ENCODE measurements at places on chromosomes 1 and 21.

DNA sequence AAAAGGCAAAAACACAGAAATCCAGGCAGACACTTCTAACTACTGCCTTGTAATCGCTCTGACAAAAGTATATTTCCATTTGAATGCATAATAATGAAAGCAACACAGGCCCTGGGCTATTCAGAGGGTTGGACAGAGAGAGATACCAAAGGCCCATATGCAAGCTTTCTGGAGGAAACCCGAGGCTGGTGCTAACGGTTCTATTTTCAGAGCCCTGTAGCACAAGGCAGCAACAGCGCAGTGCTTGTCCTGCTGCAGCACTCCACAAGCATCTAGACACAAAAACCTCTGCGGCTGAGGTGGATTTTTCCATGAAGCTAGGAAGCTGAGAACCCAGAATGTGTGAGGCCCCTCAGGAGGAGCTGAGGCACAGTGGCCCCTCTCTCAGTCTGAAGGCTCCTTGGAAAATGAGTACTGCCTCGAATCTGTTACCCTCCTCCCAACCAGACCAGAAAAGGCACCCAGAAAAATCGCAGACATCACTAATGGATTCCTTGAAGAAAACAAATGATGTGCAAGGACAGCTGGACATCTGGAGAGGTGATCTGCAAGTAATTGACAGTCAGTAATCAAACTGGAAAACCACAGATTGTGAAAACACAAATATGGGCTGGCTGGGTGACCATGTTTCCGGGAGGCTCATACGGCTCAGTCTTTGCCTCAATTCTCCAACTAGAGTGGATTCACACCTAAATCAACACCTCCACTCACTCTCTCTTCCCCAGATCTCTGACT is 54.0 kb downstream of the COLGALT2 start:
- DNase-seq, result no peak

GRCh38 chr1:182340233-182341058 is 51.1 kb downstream of the GLUL start:
- DNase-seq, result no peak

GRCh38 chr1:234997201-234997895 is 131.3 kb downstream of the TOMM20 start:
- DNase-seq, result no peak

- no peak for DNase-seq
Measured at GRCh38 chr1:229793488-229793887, 167.4 kb downstream of the URB2 start.

GRCh38 chr1:227780101-227781044 is 35.1 kb upstream of the PRSS38 start:
- no peak for DNase-seq

- DNase-seq, result no peak
Measured at GRCh38 chr1:211519602-211520001, 27.6 kb upstream of the RD3 start.

DNA sequence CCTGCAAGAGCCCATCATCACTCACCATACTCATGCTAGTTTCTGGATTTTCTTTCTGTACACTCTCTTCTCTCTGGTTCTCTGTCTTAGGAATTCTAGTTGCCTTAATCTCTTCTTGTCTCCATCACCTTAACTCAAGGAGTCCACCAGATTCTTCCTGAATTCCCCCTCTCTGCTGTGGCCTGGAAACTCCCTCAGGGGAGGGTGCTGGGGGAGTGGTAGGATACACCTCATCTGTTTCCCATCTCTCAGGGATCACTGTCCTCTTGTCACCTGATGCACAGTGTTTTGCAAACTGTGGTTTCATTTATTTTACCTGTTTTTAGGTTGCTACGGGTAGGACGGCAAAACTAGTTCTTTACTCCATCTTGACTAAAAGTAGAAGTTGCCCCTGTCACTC is 6.6 kb upstream of the GNG12 start:
- DNase-seq, result no peak

DNA sequence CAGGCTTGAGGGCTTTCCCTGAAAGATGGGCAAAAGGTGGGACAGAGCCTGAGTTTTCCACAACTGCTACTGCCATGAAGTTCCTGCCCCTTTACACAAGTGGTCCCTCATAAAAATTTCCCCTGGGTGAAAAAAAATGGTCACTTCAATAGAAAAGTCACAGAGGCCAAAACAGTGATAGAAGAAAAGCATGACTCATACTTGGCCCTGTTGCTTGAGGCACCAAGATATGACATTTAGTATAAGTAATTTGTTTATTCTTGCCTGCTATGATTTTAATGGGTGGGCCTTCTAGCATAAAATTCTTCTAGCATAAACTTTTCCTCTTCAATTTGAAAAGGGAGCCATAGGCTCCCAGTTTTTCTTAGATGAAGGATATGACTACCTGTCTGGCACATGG is 280.2 kb downstream of the DPYD start:
- no peak for DNase-seq

- DNase-seq, result no peak
Measured at GRCh38 chr1:166933633-166934032, 41.7 kb downstream of the ILDR2 start.

- no peak for DNase-seq
Measured at GRCh38 chr1:228782662-228783417, 47.6 kb downstream of the RHOU start.

DNA sequence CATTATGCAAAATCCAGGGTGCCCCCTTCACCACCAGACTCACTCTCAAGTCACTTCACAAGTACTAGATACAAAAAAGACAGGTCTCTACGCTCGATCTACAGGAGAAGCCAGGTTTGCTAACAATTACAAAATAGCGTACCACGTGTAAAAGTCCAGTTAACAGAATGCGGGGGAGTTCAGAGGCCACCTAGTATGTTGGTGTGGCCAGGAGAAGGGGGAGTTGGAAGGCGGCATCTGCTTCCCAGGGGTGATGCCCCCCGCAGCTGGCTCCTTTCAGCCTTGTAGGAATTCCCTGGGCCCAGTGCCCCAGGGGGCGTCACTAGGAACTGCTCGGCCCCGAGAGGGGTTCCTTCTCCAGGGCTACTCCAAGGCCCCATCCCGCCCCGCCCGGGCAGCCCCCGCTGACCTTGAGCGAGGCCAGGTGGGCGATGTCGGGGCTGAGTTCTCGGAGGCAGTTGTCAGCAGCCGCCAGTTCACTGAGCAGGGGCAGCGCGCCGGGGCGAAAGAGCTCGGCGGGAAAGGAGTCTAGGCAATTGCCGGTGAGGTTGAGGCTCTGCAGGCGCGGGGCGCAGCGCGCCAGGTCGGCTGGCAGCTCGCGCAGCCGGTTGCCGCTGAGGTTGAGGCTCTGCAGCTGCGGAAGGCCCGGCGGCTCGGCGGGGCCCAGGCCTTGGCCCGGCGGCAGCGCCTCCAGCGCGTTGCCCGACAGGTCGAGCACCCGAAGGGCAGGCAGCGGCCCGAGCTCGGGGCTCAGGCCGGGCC is 664 bp downstream of the LRRC47 start:
- DNase-seq, result no peak

DNA sequence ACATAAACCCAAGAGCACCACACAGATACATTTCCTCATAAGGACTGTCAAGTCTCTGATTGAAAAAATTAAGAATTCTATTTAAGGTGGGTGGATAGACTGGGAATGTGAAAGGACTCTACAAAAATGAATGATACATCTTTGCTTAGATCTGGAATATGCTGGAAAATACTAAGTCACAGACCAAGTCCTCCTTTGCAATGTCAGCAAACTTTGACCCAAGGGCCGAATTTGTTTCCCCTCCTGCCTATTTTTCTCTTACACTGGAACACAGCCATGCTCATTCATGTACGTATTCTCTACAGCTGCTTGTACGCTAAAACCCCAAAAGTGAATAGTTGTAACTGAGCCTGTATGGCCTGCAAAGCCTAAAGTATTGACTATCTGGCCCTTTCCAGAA is 180.7 kb downstream of the ADSS2 start:
- no peak for DNase-seq

- no peak for DNase-seq
Measured at GRCh38 chr1:236888903-236889302, 93.8 kb downstream of the MTR start.

DNA sequence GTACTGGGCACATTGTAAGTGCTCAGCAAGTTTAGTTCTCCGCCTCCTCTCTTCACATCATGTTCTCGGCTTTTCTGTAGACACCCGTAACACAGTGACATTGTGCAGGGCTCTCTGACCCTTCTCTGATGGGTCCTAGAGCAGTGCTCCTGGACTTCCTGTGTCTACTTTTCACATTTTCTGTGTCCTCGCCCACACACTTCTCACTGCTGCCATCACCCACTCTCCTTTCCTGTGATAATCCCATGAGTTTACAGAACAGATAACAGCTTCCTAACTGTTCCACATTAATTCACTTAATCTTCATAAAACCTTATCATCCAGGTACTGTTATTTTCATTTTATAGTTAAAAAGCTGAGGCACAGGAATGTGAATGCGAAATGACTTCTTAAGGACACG is 13.2 kb upstream of the DMRTA2 start:
- no peak for DNase-seq

DNA sequence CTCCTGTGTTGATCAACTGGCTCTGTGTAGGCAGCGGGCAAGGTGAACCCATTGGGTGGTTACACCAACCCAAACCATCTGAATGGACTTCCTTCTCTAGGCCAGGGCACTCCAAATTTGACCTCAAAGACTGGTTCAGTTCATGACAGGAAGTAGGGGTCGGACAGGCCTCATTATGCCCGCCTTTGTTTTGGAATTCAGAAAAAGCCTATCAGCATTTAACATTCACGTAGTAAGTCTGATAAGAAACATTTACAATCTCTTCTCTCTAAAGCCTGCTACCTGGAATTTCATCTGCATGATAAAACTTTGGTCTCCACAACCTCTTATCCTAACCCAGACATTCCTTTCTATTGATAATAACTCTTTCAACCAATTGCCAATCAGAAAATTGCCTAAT is 97.1 kb upstream of the ETV3 start:
- no peak for DNase-seq

DNA sequence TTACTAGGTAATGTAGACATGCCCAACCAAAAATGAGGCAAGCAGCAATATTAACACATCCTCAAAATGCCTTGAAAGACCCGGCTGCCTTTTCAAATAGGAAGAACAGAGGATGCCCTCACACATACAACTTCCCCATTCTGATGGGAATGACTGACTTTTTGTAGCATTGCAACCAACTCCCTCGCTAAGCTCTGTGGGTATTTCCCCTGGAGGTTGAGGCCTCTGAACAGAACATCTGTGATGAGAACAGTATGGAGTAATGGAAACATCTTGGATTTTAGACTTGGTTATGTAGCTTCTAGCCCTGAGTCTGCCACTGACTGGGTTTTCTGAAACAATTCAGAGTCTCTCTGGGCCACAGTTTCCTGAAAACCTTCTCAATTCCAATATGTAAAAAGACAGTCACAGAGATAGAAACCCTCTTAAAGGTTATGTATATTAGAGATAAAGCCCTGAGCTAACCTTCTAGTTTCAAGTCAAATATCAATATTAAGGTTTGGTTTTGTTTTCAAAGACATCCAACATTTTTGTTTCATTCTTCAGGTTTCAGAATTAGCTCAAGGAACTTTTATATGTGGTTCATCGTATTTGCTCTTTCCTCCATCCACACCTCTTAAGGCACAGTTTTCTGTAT is 311.5 kb downstream of the SETD4 start:
- peak; percentile 35 for DNase-seq

DNA sequence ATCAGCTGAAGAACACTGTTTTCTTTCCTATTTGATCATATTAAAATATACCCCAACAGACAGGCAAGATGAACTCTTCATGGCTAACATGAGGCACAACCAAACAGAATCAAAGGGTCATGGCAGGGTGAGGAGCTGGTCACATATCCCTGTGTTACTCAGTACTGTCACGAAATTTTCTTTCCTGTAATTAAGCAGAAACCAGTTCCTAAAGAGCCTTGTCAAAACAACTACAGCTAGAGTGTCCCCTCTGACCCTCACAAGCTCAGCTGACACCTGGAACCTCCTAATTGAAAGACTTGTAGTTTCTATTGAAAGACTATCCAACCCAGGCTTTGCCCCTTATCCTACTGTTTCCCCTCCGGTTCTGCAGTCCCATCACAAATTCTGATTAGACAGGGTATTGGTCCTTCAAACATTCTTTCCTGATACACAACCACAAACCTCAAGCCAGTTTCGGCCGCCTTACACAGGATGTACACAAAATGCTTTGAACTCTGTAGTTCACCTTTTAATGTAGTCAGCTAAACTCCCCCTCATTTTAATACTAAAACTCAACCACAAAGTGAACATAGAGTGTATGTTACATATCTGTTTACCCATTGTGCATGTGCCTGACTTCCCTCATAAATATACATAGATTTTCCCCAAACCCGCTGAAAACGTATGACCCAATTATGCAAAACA is 651.9 kb downstream of the MRPL39 start:
- DNase-seq, result no peak

Data from HL-60 (cell line).